ENCODE measurements at places on chromosomes 7 and 10.

DNA sequence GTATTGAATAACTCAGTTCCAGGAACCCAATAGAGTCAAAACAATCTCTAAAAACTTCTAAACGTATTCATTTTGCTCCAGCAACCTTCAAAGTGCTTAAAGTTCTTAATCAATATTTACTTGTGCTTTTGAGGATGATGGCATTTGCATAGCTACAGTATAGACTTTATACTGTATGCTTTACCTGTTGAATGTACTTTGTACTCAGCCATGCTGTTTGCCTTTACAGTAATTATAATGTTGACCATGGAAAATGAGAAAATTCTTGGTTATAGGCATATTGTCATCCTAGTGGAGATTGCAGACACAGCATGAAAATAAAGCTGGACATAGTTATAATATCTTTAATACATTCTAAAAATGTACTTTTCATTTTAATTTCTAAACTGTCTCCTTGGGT is 762.7 kb upstream of the PHF14 start:
- no peak for DNase-seq

DNA sequence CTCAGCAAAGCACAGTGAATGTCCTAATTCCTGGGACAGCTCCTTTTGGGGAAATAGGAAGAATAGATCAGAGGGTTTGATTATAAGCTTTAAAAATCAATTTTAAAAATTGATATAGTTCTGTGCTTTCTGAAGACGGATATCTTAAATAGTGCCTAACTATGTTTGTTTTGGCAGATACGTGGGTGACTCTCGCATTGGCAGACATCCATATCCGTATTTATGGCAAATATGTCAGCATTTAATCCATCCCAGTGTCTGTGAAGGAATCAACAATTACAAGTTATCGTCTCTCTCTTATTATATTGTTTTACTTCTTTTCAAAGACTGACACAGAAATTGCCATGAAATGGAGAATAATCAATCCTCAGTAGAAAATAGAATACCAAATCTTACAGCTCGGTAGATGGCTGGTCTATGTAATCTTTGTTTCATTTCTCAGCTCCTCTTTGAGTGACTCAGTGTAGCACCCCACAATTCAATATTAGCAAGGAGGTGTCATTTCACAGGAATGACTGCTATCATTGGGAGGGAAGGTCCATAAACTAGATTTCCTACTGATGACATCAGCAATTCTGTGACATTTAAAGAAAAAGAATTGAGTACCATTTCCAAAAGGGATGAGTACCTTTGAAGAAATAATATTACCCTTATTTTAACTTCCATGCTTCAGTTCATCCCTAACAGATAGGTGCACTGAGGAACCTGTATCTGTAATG is 186.4 kb upstream of the NFE2L3 start:
- no peak for DNase-seq

DNA sequence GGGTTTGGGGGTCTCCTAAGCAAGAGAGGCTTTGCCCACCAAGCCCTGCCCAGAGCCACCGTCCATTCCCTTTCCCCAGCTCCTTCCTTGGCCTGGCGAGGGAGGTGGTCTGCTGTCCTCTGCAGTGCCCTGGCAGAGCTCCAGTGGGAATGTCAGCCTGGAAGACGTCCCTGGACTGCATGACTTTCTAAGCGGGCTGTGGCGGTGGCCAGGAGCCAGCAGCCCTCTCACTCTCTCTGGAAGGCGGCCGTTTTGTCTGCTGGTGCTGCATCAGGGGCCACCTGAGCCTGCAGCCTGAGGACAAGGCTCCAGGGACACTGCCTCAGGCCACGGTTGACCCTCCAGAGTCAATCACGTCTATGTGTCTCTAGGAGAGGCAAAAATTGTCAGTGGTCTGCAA is 271.0 kb downstream of the SKAP2 start:
- no peak for DNase-seq

GRCh38 chr10:77087366-77087765 is 550.2 kb downstream of the KCNMA1 start:
- DNase-seq, result no peak

DNA sequence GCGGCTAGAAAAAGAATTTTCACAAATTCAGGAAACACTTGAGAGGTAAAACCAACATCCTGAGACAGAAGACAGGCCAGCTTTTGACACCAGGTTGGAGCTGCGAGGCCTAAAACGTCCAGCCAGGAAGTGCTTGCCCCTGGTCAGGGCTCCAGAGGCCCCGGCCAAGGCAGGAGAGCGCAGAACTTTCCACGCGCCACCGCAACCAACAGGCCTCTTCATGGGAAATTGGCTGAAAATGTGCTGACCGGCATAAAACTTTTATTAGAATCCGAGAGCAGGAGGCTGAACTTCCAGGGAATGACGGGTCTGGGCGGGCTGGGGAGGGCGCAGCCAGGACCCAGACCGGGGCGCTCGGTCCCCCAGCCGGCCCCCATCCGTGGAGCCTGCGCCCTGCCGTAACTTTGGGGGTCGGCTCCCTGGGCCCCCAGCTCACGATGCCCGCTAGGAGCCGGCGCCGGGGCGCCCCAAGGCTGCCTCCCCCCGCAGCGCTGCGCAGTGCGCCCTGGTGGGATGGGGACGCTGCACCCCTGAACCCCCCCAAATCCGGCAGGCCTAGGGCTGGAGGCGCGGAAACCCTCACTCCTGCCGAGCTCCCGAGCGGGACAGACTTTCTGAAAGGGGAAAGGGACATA is 414.0 kb upstream of the MKI67 start:
- DNase-seq, result no peak

- no peak for DNase-seq
Observed at GRCh38 chr10:33293531-33294170, 40.8 kb downstream of the NRP1 start.

- DNase-seq, result no peak
Observed at GRCh38 chr10:109889867-109890266, 33.4 kb downstream of the XPNPEP1 start.

- DNase-seq, result no peak
Observed at GRCh38 chr10:131679926-131680325, 220.9 kb upstream of the PPP2R2D start.

- DNase-seq, result no peak
Observed at GRCh38 chr10:77385315-77385714, 252.3 kb downstream of the KCNMA1 start.

DNA sequence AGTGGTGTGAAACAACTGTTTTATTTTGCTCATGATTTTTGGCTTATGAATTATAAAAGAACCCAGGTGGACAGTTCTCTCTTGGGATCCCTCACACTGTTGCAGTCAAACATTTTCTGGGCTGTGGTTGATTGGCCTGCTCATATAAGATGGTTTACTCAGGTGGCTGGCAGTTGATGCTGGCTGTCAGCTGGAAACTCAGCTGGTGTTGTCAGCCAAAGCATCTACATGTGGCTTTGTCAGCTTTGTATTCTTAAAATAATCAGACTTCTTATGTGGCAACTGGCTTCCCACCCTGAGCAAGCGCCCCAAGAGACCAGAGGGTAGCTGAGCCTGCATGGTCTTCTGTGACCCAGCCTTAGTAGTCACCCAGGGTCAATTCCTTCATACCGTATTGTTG is 534.7 kb downstream of the NRG3 start:
- DNase-seq, result no peak

GRCh38 chr7:107666790-107667189 is 6.2 kb downstream of the SLC26A4 start:
- DNase-seq, result no peak

GRCh38 chr7:40525764-40526163 is 391.0 kb downstream of the SUGCT start:
- DNase-seq, result no peak

GRCh38 chr10:77601488-77601887 is 36.1 kb downstream of the KCNMA1 start:
- no peak for DNase-seq

DNA sequence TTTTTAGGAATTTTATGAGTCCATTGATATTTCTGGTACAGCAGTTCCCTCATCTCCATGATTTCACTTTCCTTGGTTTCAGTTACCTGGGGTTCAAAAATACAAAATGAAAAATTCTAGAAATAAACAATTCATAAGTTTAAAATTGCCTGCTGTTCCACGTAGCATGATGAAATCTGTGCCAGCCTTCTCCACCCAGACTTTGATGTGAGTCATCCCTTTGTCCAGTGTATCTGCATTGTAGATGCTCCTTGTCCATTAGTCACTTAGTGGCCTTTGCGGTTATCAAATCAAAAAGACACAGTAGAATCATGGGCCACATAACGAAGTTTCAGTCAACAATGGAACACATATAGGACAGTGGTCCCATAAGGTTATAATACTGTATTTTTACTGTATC is 286.9 kb downstream of the PTEN start:
- DNase-seq, result peak; percentile 16

- no peak for DNase-seq
Observed at GRCh38 chr7:2641406-2642393, 9.9 kb downstream of the TTYH3 start.

DNA sequence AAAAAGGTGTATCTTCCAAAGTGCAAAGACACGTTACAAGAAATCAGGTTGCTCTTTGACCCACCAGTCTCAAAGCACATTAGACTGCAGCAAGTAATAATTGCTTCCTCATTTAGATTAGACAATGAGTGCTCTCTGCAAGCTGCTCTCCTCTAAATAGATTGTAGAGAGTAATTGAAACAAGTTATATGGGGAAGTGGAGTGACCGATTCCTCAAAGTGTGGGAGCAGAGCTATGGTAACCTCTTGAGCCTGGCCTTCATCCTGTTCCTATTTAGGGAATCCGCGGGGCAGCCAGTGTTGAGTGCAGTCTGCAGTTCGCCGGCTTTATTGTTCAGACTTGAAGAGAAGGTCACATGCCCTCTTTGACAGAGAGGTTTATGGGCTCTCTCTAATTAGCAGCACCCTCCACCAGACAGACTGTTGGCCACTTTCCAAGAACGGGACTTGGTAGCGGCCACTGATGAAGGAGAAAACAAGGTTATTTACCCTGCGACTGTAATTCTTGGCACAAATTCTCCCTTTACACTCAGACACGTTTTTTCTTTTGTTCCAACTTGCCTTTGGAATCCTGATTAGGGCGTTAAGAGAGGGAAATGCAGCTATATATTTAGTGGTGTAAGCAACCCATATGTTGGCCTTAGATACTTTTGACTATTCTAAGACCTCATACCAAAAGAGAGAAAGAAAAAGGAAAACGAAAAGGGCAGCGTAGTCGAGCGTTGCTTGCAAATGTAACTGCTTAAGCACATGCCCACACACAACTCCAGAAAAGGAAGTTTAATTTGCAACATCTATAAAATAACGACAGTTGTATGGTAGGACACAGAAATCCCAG is 107.5 kb downstream of the REEP3 start:
- peak; percentile 19 for DNase-seq

DNA sequence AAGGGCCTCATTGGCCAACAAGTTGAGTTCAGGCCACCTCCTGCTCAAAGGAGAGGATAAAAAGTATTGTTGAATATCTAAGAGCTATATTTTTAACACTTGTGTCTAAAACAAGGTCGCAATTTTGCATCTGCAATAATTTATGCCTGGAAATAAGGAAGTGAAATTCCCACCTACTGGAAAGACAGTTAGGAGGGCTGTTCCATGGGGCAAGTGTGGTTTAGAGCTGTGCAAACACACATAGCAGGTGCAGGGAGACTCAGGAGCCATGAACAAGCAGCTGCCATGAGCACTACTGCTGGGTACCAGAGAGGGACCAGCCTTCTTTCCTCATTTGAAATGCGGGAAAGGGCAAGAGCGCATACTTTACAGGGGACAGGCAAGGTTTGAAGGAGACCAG is 35.5 kb upstream of the IKZF1 start:
- no peak for DNase-seq

DNA sequence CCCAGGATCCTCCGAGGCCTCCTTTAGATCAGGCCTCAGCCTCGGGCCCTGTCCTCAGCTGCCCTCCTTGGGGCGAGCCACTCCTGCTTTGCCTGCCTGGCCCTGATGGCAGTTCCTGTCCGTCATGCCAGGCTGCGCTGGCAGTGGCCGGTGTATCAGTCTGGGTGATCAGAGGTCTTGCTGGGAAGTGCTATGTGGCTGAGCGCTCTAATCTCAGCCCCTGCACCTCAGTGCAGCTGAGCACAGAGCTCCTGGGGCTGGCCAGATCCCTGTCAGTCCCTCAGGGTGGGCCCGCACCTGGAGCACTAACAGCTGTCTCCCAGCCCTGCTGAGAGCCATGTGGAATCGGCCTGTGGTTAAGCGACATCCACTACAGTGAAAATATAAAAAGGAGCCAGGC is 14.8 kb upstream of the CFAP46 start:
- no peak for DNase-seq

DNA sequence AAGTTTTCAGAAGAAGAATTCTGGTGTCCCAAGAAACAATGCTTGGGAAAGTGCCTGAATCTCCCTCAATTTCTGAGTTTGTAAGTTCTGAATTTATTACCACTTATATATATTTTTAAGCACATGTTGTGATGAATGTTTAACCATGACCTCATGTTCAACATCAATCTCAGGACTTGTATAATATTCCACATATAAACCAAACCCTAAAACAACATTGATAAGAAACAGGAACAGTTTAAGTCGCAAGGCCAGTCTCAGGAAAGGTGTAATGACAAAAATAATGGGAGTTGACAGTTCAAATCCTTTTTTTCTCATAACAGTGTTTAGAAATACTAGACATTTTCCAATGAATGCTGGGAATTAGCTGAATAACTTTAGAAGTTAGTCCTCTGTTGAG is 22.8 kb downstream of the NRP1 start:
- no peak for DNase-seq

DNA sequence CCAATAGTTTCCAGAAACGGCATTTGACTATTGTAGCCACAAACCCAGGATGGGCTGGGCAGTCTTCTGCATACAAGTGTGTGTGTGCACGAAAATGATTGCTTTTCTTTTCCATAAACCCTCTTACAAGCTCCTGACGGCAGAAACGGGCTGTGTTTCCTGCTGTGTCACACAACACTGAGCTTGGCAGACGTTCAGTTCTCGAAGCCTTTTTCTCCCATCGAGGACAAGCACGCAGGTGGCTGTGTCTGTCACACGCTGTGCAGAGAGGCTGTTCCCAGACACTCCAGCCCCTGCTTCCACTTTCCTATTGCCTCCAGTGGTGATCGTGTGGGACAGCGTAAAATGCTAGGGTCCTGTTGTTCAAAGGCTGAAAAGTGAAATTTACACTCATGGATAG is 32.1 kb downstream of the RBAK start:
- no peak for DNase-seq

DNA sequence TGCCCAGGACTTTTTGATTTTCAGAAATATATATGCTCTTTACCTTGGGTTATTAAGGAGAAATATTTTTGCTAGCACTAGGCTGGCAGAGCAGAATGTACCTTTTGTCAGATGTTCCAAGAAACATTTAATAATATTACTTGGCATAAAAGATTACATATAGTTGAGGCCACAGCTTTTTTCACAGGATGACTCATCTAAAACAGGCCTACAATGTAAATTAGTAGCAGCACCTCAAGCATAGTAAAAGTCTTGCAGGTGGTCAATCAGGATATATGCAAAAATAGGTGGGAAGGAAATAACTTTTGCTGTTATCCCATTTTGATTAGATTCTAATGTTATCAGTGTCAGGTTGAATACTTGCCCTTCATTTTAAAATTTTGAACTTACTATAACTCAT is 14.9 kb upstream of the ITGB1 start:
- DNase-seq, result no peak

Data from COLO829 (cell line).